GM23338 (cell line): ENCODE measurements at places on chromosomes 2 and 18. TPM values are rescaled to one million over a fixed set of nuclear protein-coding genes. Genes with fewer than 3 reads are reported as not detected.

DNA sequence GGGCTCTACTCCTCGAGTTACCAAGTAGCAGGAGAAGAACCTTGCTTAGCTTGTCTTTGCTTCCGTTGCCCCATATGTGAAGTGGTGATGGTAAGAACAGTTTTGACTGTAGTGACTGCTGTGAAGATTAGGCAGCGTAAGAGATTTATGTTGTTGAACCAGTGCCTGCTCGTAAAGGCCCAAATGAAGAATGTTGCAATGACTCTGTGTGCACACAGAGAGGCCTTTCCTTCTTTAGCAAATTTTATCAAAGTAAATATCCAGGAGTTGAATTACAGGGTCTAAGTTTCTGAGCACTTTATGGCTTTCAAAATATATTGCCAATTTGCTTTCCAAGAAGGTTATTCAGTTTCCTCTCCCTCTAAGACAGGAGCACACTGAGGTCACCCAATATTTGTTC, 14.5 kb downstream of the NTSR2 start:
- no peak overlapping the region for H3K4me3 ChIP-seq
- no peaks in the 10 kb centered on the region for H3K27me3 ChIP-seq
- no peaks in the 10 kb centered on the region for H3K36me3 ChIP-seq
- H3K4me1 ChIP-seq, result no peaks in the 10 kb centered on the region
- no peak overlapping the region for H3K27ac ChIP-seq

DNA sequence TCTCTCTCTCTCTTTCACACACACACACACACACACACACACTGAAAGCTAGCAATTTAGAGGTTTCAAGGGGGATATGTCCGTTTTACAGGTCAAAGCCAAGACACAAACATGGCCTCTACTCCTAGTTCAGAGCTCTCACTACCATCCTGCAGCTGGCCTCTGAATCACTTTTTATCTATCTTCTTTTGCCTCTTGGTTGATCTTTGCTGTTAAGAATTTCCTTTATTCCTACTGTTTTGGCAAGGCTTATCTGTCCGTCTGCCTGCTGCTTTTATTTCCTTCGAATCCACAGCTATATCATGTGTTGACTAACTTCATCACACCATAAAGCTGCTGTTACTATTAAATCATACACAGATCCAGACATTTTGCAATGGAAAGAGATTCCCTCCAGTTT, 543.0 kb downstream of the PLCL1 start:
- no peaks in the 10 kb centered on the region for H3K27me3 ChIP-seq
- no peak for DNase-seq
- H3K4me3 ChIP-seq, result no peak overlapping the region

- H3K4me1 ChIP-seq, result no peaks in the 10 kb centered on the region
- H3K27ac ChIP-seq, result no peak overlapping the region
- no peak for DNase-seq
- no peak overlapping the region for H3K4me3 ChIP-seq
Observed at GRCh38 chr2:225472161-225472560, 72.7 kb downstream of the NYAP2 start.

VAMP8 gene
- total RNA-seq, result 16.3 and 17.4 TPM in 2 replicates
